ENCODE measurements at places on chromosomes 1 and 21. TPM values are rescaled to one million over a fixed set of nuclear protein-coding genes. Genes with fewer than 3 reads are reported as not detected.

Gene GNAT2
- 0.16 TPM for total RNA-seq

Gene ASCL5
- not detected for total RNA-seq

DNA sequence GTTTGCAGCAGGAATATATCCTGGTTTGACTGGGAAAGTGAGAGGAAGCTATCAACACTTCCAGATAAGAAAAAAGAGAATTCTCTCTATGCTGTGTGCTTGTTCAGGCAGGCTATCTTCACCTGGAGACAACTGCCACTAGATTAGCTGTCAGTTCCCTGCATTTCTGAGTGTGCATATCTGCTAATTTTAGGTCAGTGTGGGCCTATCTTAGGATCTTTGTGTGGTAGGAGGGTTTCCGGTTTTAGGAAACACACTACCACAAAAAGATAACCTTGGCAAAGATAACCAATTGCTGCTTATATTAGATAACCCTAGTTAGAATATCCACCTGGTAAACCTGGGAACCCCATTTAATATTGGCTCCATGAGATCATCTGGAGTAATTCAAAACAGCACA is 22.5 kb upstream of the GBP5 start:
- DNase-seq, result no peak

DNA sequence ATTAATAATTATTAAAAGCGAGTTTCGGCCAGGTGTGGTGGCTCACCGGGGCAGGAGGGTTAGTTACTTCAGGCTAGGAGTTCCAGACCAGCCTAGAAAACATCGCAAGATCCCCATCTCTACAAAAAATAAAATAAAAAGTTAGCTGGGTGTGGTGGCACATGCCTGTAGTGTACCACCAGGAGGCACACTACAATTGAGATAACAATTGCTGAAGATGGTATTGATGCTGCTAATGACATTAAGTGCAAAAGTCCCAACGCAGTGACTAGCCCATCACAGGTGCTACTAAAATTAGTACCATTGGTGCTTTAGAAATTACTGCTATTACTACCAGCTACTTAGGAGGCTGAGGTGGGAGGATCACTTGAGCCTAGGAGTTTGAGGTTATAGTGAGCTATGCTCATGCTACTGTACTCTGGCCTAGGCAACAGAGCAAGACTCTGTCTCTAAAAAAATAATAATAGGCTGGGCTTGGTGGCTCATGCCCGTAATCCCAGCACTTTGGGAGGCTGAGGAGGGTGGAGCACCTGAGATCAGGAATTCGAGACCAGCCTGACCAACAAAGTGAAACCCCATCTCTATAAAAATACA is 156.6 kb downstream of the GREM2 start:
- peak; percentile 28 for DNase-seq

GRCh38 chr1:64864018-64864940 is 102.1 kb downstream of the JAK1 start:
- DNase-seq, result no peak

Gene SHE
- total RNA-seq, result not detected

Gene MTF2
- 45.0 TPM for total RNA-seq

Gene SPRR1B
- not detected for total RNA-seq

DNA sequence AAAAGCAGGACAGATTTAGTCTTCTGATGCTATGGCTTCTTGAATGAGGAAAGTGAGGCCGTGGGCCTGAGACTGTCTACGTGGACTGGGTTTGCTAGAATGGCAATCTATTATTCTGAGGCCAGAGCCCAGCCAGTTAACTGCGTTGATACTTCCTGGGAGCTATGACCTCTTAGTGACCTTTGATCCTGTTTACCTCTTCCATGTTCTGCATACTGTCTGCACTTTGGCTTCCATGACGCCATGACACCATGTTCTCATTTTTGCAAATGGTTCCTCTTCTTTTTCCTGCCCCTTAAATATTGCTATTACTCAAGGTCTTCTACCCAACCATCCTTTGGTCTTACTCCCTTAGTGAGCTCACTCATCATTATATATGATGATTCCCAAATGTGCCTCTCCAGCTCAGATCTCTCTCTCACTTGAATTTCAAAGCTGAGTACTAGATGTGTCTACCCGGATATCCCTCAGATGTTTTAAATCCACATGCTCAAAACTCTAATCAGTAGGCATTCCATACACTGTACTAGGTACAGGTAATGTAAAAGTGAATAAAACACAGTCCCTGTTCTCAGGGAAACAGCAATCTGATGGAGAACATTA is 66.1 kb upstream of the ATP1A1 start:
- no peak for DNase-seq

DNA sequence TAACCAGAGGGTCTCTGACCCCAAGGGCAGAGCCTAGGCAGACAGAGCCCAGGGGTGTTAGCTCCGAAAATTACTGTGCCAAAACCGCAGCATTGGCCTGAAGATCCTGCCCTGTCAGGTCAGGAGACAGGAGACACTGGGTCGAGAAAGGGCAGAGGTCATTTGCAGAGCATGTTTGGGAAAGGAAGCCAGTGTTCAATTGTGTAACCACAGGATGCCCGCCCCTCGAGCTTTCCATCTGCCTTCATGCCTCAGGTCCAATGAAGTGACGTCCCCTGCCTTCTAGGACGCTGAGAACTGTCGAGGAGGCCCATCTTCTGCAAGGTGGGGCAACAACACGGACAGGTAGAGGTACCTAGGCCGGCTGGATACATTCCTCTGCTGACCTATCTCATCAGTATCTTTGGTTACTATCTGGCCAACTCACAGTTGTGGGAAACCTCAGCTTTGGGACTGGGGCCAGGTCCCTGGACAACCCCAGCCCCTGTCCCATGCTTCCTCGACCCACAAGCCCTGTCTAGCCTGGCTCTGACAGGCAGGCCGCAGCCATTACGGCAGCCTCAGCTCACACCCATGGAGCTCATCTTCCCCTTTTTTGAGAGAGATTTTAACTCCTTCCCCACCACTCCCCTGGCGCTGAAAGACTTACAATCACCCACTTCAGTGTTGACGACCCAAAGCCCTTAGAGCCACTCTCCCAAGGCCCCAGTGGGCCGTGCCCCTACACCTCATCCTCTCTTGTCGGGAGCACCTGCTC is 1.3 kb downstream of the ARL8A start:
- no peak for DNase-seq

Gene PLPP3
- total RNA-seq, result 17.5 TPM

- no peak for DNase-seq
Measured at GRCh38 chr21:29209696-29210095, 79.3 kb downstream of the MAP3K7CL start.

GRCh38 chr1:7886405-7886745 is 33.5 kb upstream of the UTS2 start:
- DNase-seq, result no peak

Gene KLHDC9
- not detected for total RNA-seq

GRCh38 chr1:17409391-17409811 is 30.1 kb downstream of the RCC2 start:
- no peak for DNase-seq

DNA sequence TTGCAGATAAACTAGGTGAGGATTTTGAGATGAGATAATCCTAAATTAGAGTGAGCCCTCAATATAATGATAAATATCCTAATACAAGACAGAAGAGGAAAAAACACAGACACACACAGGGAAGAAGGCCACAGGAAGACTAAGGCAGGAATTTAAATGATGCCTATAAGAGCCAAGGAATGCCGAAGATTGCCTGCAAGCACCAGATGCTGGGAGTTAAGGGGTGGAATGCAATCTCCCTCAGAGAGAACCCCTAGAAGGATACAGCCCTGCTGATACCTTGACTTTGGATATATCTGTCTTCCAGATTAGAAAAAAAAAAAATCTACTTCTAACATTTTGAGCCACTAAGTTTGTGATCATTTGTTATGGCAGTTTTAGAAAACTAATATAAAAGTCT is 299.7 kb upstream of the PRMT6 start:
- no peak for DNase-seq

GRCh38 chr1:89563957-89564604 is 39.5 kb downstream of the LRRC8B start:
- no peak for DNase-seq

GRCh38 chr1:115170961-115171392 is 81.7 kb upstream of the TSPAN2 start:
- no peak for DNase-seq

DNA sequence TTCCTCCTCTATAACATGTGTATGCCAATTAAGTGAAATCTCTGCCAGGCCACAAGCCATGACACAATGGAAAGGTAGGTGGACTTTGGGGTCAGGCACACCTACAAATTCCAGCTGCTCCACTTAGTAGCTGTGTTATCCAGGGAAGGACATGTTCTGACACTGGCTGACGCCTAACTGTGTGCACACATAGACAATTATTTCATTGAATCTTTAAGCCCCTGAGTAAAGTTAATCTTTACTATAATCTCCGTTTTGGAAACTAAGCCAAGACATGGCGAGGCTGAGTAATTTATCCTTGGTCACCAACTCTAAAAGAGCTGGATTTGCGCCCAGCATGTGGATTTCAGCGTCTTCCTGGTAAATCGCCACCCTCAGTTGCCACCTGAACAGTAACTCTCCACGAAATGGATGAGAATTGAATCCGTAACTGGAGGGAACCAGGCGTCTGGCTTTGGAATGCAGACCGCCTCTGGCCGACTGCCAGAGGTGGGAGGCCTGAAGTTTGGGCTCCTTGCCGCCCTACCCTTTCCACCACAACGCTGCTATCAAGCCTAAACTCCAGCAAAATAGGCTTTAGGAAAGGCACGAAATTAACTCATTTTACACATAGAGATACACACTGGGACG is 888 bp upstream of the SNRPE start:
- peak; percentile 53 for DNase-seq

DNA sequence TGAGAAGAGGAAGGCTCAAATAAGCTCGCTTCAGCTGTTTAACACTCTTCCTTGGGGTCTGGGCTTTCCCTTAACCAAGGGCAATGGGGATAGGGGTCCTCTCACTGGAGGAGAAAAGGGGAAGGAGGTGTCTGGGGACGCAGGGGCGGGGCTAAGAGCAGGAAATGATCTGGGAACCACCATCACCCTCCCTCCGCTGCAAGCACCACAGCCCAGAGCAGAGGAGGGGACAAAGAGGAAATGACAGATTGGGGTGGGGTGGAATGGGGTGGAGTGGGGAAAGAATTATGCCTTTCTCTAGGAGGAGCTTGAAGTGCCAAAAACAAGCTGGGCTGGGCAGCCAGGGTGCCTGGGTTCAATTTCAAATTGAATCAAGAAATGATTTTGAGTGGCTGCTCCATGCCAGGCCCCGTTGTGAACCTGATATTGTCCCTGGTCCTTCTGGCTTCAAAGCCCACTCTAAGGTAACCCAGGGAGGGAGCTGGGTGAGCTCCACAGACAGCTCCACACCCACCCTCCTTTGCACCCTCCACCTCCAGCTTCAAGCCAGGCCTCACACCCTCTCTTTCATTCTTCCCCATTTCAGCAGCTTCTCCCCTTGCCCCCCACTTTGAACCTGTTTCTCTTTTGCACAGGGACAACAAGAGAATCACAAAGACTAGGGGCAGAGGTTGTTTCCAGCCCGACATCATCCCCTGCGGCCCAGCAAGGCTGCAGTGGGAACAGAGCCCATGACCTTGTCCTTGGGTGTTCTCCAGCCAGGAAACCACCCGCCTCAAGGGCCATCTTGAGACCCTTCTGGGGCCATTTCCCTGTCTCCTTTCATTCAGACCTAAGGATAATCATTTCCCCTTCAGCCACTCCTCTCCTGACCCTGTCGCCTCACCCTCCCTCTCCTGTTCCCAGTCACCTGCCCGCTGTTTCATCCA is 1.1 kb downstream of the ARHGAP30 start:
- no peak for DNase-seq

DNA sequence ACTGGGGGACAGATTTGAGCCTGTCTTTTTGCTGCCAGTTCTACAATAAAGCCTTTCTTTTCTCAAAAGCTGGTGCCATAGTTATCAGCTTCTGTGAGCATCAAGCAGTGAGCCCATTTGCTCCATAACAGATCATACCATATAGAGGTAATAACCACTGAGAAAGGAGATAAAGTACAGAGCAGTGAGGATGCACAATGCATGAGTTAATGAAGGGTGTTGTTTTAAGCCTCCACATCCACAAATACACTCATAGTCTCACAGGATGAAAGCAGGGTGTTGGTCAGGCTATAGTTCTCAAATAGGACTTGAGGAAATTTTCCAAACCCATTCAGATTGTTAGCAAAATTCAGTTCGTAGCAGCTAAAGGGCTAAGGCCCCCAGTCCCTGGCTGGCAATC is 25.6 kb upstream of the SLC35A3 start:
- no peak for DNase-seq

DNA sequence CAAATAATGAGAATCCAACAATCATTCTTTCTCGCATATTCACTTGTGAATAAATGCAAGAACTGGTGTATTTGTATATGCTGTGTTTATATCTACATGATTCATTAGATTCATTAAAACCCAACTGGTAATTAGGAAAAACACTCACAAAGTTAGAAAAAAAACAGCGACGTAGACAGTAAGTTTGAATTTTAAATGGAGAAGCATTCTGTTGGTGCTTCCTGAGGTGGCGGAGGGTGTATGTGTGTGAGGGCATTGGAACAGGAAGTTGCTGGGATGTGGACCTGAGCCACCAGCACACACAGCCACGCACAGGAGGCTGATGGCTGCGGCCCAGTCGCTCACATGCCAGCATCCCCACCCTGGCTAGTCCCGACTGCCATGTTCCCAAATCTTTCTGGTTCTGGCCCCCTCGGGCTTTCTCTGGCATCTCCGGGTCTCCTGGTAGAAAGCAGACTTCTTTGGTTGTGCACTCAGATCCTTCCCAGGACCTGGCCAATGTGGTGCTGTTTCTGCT is 121.6 kb upstream of the IRF2BP2 start:
- DNase-seq, result peak; percentile 83

Gene S100A7
- not detected for total RNA-seq

DNA sequence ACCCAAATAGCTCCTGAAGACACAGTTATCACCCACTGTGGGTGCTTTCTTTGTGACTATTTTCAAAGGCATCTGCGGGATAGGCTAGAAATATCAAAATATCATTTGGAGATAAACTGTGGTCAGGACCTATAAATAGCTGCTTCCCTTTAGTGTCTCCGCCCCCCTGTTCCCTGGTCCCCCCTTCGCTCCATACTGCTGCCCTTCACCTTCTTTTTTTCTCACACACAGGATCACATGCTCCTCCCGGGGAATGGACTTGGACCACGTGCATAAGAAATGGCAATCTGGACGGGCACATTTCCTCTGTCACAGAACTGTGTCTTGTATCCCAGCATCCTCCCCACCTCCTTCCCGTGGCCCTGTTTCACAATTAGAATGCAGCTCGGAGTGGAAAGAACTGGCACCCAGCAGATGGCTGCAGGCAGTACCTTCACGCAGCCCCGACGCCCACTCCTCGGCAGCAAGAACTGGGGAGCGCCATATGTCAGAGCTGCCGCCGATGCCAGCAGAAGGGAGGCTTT is 68.8 kb upstream of the SSX2IP start:
- peak; percentile 29 for DNase-seq

Gene LAD1
- not detected for total RNA-seq

DNA sequence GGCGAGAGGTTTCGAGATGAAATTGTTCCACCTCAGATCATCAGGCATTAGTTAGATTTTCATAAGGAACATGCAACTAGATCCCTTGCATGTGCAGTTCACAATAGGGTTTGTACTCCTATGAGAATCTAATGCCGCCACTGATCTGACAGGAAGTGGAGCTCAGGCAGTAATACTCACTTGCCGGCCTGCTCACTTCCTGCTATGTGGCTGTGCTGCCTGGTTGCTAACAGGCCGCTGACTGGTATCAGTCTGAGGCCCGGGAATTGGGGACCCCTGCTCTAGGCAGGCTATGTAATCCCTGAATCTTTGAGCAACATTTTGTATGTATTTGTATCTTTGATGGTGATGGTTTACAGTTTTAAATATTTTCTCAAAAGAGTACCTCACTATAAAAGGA is 32.5 kb downstream of the XKR8 start:
- DNase-seq, result no peak

All from SJSA1 (cell line).